ENCODE measurements at places on chromosomes 4 and X.

DNA sequence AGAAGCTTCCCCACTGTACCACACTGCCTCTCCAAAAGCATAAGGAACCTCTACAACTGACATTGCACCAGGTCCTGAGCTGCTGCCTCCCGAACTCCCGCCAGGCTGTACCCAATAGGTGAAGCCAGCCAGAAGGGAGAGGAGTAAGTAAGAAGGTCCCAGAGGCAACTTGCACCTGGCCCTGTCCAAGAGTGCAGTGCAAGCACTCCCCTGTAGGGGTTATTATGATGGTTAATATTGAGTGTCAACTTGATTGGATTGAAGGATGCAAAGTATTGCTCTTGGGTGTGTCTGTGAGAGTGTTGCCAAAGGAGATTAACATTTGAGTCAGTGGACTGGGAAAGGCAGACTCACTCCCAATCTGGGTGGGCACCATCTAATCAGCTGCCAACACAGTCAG lies 879.3 kb upstream of the SLIT2 start:
- DNase-seq, result no peak

DNA sequence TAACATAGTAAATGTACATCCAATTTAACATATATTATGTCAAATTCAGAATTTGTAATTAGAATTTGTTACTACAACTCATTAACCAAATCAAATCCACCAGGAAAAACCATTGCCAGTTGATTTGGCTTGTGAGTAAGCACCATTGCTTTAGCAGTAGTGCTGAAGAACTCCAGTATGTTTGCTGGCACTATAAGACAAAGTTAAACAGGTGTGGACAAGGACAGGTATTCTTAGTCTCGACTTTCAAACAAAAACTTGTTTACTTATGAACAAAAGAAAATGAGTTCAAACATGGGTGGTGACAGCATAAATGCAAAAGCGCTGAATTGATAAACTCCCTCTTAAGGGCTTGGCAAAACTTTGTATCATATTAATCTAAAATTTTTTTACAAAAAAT lies 1.3 kb upstream of the ADH7 start:
- DNase-seq, result no peak

DNA sequence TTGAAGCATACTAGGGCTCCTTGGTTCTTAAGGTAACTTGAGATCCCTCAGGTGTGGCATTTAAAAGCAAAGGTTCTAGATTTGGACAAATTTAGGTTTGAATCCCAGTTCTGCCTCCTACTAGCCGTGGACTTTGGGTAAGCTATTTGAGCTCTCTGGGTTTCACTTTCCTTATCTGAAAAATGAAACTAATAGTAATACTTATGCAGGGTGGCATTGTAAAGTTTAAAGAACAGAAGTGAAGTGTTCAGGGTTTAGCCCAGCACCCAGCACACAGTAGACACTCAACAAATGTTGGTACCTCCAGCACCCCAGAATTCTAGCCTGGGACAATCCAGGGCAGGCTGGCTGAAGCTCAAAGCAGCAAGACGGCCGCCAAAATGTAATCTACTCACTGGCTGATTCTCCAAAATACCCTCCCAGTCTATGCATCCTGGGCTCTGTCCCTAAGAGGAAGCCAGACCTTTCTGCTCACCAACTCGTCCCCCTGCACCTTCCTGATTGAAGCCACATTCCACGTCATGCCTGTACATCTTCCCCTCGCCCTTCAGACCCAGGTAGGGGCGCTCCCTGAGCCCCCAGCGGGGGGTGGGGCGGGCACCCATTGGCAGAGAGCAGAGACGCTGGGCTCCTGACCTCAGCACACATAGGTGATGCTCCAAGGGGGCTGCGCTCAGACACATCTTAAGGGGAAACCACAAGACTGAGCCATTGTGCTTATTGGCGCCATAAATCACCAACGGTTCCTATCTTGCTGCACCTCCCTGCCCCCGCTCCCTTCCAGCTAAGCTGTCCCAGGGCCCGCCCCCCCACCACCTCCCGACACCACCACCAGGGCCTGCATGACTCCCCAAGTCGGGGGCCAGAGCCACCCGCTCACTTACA lies 160.6 kb downstream of the BCOR start:
- no peak for DNase-seq

DNA sequence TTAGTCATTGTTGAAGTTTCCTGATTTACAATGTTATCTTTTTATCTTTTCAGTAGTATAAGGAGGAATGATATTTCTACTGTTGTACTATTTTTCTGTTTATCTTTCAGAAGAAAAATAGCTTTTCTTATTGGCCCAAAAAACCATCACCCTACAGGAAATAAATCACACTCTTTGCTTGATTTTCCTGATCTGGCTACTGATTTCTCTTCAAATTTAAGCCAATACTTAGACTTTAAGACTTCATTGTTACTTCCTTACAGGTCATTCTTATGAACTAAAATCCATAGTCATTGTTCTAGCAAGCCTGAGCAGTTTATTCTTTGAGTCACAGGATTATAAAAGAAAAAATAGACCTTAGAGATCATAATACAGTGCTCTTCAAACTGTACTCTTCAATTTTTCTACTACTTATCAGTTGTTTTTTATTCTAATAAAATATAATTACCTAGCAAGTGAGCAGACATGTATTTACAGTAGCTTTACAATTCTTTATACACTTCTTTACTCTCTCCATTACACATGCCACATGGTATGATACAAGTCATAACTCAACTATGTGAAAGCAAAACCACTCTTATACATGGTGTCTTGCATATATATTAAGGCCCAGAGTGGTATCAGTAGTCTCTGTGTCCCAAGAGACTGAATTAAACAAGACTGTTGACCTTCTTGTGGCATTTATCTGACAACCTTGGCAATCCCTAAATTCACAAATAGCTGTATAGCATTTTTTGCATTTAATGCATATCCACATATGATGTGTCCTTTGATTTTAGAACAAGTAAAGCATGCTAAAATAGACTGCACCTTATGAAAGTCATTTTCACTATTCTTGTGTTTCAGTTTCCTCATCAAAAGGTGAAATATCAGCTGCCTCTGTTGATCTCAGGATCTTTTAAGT lies 47.9 kb downstream of the TET2 start:
- DNase-seq, result peak; percentile 29

DNA sequence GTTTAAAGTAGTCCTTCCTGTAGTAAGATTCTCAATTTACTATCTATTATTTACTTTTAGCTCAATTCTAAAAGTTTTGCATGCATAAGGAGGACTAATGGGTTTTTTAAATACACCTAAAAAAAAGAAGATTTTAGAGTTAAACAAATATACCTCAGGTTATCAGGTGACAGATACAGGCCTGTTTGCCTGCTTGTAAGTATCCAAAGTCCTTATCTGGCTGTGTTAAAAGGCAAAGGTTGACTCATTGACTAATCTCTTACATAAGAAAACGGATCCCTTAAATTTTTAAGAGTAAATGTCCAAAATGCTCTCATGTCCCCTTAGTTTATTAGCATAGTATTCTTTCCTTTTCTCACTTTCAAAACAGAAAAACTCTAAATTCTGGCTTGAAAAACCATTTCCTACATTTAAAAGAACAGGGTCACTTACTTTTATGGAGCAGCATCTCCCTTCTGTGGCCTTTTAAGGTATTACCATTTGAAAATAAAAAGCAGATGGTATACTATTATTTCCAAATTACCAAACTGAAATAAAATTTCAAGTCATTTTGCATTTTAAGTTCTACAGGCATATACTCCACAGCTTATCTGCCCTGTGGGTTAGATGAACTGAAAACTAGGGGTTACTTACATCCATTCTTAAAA lies 4.5 kb downstream of the CBR4 start:
- peak; percentile 47 for DNase-seq

DNA sequence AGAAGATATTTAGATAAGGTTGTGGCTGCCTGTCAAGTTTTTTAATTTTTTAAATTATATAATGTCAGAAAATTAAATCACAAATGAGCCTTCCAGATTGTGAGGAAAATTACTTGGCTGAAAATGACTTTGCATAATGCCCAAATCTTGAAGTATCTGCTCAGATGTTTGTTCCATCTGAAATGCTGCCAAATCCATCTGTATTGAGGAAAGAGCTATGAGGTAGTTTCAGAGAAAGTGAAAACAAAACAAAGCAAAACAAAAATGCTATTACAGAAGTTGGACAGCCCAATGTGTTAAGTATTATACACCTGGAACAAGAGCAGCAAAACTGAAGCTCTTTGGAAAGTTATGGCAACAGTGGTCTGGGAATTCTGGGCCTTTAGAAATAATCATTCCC lies 23.3 kb upstream of the GUCY1B1 start:
- peak; percentile 8 for DNase-seq
